ENCODE measurements at places on chromosomes 11 and 22.
A peak's percentile ranks its signal among the peaks of the same experiment; 100 is the strongest.

- no peak for DNase-seq
Observed at GRCh38 chr11:62579252-62579651, 5.6 kb upstream of the EEF1G start.

GRCh38 chr11:60991457-60991856, 20.0 kb downstream of the CD6 start:
- DNase-seq: peak; percentile 65

DNA sequence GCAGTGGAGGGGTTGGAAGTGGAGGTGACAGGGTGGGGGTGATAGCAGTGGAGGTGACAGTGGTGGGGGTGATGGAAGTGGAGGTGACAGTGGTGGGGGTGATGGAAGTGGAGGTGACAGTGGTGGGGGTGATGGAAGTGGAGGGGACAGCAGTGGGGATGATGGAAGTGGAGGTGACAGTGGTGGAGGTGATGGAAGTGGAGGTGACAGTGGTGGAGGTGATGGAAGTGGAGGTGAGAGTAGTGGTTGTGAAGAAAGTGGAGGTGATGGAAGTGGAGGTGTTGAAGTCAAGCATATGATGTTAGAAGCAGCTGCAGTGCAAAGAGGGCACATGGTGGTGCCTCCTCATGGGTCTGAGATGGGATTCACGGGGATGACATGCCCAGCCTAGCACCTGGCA, 141.5 kb downstream of the CACNA1I start:
- no peak for DNase-seq

DNA sequence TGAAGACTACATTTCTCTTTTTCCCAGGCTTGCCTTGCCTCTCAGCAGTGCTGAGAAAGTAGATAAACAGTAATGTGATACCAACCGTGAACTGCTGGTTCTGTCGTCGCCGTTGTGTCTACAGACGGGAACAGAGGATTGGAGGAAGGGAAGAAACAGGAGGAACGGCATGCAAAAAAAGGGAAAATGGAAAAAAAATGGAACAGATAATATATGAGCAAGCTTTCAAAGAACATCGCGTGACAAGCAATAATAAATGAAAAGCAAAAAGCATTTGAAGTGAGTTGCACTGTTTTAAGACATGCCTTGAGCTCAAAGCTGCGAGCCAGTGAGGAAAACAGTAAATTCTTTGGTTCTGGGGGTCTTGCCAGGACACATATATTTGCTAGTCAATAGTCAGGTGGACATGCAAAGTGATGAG, 305.9 kb downstream of the CADM1 start:
- no peak for DNase-seq

GRCh38 chr11:66889960-66890359, 33.1 kb downstream of the LRFN4 start:
- no peak for DNase-seq

- no peak for DNase-seq
Observed at GRCh38 chr11:64348383-64349024, 8.5 kb downstream of the CCDC88B start.

DNA sequence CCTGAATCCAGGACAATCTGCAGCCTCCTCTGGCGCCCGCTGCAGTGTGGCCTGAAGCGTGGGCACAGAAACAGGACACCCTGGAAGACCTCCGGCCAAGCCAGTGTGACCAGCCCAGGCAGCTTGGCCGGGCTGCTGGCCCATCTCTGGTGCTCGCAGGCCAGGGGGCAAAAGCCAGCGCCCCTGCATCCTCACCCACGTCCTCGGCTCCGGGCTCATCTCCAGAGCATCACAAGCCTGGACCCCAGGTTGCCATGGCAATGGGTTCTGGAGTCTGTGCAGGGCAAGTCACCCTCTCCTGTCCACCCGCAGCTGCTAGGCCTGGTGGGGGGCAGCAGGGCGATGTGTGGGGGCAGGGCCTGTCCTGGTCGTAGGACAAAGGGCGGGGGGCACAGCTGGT, 9.3 kb upstream of the PDGFB start:
- no peak for DNase-seq

GRCh38 chr22:26722159-26722558, 64.8 kb downstream of the MIAT start:
- DNase-seq: no peak

DNA sequence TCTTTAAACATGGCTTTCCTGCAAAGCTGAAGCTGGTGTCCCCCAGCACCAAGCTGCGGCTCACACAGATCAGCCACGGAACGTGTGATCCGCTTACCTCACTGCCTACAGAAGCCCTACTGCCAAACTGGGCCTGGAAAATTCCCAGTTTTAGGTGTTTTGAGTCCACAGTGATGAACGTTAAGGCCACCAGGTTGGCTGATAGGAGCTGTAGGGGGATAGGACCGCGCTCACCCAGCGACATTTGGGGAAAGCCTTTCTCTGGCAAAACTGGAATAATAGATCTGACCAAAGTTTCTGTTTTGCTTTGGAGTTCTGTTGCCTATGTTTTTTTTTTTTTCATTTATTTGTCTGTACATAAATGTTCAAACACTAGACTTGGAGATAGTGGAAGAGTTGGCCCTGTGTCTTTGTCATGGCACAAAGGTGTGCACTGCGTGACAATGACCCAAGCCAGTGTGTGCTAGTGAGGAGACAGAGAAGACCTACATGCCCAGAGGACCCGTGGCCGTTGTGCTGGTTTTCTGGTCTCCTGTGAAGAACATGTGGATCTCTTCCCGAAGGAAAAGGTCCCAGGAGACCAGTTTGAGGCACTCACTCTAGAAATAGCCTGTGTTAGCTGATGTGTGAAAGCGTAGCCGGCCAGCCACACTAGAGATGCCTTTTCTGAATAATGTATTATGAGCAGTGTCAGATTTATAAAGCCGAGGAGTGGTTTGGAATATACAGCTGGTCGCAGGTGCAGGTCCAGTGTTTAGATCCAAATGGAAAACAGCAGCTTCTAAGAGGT, 15.0 kb downstream of the ASPHD2 start:
- no peak for DNase-seq

DNA sequence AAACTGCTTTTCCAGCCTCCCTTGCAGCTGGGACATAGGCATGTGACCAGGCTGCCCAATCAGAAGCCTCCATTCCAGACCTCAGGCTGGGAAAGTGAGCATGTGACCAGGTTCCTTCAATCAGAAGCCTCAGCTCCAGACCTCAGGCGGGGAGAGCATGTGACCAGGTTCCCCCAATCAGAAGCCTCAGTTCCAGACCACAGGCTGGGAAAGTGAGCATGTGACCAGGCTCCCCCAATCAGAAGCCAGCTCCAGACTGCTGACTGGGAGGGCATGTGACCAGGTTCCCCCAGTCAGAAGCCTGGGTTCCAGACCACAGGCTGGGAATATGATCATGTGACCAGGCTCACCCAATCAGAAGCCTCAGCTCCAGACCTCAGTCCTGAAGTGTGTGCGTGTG, 11.7 kb upstream of the IL2RB start:
- peak; percentile 69 for DNase-seq

DNA sequence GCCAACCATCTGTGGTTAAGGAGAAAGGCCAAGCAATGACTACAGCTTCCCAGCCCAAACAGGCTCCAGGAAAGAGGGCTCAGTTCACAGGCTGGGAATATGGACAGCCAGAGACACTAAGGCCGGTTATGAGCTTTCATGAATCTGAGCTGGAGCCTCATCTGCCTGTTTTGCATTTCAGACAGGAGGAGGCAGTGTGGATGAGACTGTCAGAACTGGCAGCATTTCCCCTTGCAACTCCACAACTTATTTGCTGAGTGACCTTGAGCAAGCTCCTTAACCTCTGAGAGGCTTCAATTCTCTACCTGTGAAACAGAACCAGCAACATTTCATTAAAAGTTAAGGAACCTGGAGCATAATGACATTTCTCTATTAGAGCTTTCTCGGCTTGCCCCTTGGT, 264.0 kb downstream of the ETS1 start:
- DNase-seq: peak; percentile 57

- DNase-seq: no peak
Observed at GRCh38 chr11:92357344-92357743, 132.7 kb downstream of the FAT3 start.

DNA sequence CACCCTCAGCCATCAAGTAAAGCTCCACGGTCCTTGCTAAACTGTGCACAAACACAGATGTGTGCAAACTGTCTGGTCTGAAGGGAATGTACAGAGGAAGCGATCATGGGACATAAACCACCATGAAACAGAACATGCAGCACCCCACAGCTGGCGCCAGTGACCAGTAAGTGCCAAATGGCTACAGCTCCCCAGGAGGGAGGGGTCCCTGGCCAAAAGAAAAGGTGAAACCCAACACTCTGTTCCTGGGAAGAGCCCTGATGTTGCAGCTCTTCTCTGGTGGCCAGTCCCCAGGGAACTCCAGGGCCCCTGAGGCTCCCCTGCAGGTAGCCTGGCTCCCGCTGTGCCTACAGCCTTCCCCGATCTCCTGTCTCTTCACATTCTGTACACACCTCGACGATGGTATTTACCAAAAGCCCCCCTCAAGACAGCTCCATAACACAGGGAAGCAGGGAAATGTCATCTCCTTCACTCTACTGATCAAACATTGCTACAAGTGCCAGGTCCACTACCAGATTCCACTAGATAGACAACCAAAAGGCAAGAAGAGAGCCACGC, 2.9 kb downstream of the DGCR6L start:
- no peak for DNase-seq

DNA sequence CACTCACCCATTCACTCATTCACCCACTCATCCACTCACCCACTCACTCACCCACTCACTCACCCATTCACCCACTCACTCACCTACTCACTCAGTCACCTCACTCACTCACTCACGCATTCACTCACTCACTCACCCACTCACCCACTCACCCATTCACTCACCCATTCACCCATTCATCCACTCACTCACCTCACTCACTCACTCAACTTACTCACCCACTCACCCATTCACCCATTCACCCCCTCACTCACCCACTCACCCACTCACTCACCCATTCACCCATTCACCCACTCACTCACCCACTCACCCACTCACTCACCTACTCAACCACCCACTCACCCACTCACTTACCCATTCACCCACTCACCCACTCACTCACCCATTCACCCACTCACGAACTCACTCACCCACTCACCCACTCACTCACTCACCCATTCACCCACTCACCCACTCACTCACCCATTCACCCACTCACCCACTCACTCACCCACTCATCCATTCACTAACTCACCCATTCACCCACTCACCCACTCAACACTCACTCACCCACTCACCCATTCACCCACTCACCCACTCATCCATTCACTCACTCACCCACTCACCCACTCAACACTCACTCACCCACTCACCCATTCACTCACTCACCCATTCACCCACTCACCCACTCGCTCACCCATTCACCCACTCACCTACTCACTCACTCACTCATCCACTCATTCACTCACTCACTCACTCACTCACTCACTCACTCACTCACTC, 13.7 kb downstream of the MUC5AC start:
- no peak for DNase-seq

DNA sequence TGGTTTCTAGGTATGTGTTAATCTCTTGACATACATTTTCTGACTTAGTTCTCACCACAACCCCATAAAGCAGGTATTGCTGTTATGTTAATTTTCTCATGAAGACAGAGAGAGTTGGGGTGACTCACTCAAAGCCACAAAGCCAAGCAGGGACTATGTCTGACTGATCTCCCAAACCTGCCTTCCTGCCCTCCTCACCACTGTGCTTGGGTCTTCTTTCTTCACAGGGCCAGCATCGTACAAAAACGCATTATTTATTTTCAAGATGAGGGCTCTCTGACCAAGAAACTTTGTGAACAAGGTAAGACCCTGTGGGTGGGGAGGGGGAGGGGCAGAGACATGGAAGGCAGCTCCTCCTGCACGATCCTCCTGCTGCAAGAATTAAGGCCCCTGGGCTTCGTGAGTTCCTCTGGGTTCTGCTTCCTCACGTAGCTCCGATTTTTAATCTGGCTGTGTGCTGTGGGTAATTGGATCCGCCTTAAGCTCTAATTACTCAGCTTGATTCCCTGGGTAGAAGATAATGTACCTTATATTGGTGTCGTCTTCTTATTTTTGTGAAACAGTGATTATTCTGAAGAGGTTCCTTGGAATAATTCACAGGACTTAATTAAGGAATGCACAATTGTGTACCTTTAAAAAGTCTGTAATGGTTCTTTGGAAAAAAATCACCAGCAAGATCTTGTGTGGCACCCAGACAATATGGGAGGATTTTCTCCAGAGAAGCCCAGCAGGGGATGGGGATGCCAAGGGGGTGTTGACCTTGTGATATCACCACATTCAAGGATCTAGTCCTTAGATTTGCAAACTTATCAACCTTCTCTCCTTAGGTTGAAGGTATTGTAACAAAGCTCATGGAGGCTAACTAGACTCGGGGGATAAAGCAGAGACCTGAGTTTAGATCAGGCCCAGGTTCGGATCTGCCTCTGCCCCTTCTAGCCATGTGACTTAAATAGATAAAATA, 112.9 kb downstream of the SPON1 start:
- DNase-seq: peak; percentile 75

GRCh38 chr22:50058906-50059880, 1.1 kb upstream of the TTLL8 start:
- no peak for DNase-seq

DNA sequence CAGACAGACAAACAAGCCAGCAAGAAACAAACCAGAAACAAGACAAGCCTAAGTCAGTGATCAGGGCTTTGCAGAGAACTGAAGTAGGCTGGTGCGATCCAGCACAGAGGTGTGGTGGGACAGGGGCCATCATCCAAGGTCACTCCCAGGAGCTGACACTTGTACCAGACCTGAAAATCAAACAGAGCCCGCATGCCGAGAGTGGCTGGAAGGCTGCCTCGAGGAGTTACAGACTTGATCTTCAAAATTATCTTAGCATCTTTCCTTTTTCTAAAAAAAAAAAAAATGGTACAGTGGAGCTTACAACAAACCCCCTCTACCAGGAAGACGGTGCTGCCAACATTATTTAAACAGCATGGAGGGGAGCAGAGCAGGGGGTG, 8.8 kb upstream of the SCUBE1 start:
- DNase-seq: no peak

DNA sequence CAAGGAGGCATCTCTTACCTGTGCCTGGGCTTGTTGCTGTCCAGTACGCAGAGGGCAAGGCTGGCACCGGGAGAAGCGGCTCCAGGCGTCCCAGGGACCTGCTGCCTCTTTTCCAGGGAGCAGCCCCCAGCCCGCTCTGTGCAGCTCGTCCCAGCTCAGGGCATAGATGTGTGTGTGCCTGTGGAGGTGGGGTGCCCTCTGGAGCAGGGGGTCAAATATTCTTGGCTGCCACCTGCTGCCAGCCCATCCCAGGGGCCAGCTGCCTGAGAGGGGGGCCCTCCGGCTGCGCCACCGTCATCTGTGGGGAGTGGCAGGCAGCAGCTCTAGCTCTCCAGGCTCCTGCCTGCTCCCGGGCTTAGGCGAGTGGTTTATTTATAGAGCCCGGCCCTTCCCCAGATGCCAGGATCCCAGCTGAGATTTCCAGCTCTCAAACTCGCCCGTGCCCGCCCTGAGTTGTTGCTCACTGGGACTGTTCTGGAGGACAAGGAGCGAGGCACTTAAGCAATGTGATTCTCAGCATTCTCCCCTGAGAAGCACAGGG, 87.5 kb downstream of the RTL6 start:
- DNase-seq: no peak
